Naive thymus-derived CD8-positive, alpha-beta T cell (primary cell): ENCODE measurements at places on chromosomes 1 and 21. TPM values are rescaled to one million over a fixed set of nuclear protein-coding genes. Genes with fewer than 3 reads are reported as not detected.

GRCh38 chr21:24945910-24946309 is 661.4 kb downstream of the MRPL39 start:
- no peak for DNase-seq

- DNase-seq = no peak
Measured at GRCh38 chr21:35563885-35564451, 496.4 kb downstream of the SETD4 start.

DNA sequence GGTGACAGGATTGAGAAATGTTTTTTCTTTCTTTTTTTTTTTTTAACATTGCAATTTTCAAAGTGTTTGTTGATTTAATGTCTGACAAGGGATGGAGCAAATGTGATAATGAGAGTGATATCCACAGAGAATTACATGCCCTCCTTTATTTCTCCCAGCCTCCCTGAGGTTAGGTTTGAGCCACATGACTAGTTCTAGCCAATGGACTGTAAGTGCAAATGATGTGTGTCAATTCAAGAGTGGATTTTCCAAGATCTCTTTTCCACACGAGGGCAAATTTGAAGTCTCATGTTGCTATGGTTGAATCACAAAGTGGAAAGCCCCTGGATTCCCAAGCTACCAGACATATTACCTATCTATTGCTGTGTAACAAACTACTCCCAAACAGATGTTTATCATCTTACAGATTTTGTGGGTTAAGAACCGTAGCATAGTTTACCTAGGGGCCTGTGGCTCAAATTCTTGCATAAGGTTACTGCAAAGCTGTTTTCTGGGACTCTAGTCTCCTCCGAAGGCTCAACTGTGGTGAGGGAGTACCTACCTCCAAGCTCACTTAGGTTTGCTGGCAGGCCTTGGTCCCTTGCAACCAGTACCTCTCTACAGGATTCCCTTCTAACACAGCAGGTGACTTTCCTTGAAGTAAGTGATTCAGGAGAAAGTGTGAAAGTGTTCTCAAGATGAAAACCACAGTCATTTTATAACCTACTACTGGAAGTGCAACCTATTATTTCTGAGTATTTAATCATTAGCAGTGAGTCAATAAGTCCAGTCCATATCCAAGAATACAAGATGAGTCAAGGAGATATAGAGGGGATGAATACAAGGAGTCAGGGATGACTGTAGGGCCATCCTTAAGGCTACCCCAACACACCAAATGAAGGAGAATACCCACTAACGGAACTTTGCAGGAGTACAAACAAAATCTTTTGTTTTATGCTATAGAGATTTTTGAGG is 533.6 kb downstream of the PTPRC start:
- DNase-seq = no peak

DNA sequence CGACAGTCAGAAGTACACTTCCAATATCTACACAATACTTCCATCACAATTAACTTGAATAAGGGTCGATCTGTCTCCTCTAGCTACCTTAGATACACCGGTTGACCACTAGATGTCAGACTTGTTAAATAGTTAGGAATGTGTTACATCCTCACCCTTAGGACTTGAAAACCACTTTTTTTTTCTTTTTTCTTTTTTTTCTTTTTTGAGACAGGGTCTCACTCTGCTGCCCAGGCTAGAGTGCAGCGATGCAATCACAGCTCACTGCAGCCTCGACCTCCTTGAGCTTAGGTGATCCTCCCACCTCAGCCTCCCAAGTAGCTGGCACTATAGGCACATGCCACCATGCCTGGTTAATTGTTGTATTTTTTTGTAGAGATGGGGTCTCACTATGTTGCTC is 120.4 kb upstream of the GREM2 start:
- DNase-seq = no peak

DNA sequence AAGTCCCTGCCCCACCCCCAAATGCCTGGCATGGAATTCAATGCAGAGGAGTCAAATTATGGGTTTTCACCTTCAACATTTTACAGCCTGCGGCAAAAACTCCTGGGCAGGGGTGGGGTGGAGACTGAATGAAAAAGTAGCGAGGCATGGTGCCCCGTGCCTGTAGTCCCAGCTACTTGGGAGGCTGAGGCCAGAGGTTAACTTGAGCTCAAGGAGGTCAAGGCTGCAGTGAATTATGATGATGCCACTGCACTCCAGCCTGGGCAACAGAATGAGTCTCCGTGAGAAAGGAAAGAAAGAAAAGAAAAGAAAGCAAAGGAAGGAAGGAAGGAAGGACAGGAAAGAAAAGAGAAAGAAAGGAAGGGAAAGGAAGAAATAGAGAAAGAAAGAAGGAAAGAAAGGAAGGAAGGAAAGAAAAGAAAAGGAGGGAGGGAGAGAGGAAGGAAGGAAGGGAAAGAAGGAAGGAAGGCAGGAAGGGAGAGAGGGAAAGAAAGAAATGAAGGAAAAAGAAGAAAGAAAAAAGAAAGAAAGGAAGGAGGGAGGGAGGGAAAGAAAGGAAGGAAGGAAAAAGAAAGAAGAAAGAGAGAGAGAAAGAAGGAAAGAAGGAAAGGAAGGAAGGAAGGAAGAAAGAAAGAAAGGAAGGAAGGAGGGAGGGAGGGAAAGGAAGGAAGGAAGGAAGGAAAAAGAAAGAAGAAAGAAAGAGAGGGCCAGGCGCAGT is 11.1 kb downstream of the LEMD1 start:
- no peak for DNase-seq

DNA sequence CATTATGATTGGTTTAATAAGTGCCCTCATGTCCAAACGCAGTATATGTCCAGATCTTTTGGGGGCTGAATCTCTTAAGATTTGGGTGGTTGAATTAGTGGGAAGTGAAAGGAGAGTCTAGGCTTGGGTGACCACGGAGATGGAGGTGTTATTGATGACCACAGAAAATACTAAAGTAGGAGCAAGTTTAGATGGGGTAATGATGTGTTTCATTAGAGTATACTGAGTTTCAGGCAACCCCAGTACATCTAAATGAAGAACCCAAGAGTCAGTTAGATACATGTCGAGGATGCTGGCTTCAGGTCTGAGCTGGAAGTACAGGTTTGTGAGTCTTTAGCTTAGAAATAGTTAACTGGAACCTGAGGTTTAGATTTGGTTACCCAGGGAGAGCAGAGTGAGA is 6.5 kb upstream of the ZZZ3 start:
- no peak for DNase-seq

- DNase-seq = peak; percentile 44
Measured at GRCh38 chr1:202184750-202185460, 8.7 kb upstream of the LGR6 start.

DNA sequence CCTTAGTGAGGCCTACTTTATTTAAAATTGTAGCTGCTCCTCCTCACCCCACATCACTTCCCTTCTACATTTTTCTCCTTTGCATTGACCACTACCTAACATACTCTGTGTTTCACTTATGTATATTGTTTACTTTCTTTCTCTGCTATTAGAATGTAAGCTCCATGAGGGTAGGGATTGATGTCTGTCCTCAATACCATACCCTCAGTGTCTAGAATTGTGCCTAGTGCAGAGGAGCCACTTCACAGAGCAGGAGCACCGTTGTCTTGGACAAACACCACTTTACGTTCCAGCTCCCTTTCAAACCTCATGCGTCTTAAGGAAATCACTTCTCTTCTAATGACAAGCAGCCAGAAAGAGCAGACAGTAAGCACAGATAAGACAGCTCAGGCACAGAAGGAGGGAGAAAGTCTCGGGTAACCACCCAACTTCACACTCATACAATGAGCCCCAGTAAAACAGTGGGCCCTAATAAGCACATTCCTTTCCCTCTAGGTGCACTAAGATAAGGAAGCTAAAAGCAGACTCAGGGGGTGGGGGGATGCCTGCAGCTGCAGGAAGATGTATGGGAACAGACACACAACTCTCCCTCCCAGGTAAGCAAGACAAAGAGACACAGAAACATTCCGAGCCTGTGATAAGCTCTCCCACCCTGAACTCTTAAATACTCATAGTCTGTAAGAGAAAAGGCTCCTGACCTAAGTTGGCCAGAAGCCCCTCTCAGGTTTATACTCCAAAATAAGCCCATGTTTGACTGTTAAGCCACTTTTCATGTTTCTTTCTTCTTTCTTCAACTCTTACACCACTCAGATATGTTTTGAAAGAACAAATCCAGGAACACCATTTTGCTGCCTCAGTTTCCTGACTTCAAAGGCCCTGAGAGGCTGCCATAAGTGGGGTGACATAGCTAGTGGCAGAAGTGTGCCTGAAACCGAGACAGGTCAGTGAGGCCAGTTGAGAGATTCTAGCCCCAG is 7.1 kb upstream of the PLEKHM2 start:
- no peak for DNase-seq

GRCh38 chr1:28775121-28775942 is 36.6 kb upstream of the OPRD1 start:
- peak; percentile 63 for DNase-seq

GRCh38 chr1:223504741-223505140 is 111.5 kb downstream of the CCDC185 start:
- no peak for DNase-seq

- DNase-seq = no peak
Measured at GRCh38 chr1:226525750-226526149, 22.8 kb upstream of the STUM start.

- DNase-seq = peak; percentile 72
Measured at GRCh38 chr1:25556791-25557476, 13.5 kb downstream of the LDLRAP1 start.

- DNase-seq = no peak
Measured at GRCh38 chr1:93740601-93741031, 59.0 kb upstream of the BCAR3 start.

GRCh38 chr1:178417858-178418257 is 78.9 kb downstream of the CLEC20A start:
- no peak for DNase-seq

DNA sequence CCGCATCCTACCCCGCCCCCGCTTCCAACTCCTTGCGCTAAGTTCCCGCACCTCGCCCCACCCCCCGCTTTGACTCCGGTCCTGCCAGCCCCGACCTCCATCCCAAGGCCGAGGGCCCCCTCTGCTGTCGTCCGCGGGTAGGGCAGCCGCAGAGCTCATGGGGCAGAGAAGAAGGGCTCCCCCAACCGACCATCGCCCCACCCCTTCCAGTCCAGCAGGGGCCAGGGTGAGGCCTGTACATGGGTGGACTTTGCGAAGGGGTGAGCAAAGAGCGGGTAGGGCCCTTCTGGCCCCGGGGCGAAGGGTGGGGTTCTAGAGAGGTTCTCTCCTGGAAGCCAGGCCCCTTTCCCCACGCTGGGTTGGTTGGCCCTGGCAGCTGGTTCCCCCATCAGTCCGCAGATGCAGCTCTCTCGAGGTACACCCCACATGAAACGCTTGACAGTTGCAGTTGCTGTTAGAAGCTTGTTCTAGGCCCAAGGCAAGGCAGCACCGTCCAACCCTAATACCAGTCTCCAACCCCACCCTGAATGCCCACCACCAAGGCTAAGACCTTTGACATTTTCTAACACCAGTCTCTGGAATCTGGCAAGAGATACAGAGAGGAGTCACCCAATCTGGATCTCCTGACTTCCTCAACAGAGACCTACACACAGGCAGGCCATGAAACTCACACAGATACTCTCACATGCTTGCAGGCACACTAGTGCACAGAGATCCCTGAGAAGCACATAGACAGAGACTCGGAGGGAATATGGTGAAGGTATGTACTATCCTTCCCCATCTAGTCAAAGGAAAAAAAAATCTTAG is 25.3 kb upstream of the ADGRB2 start:
- DNase-seq = peak; percentile 91

- DNase-seq = no peak
Measured at GRCh38 chr1:87194856-87195255, 133.8 kb upstream of the LMO4 start.

DNA sequence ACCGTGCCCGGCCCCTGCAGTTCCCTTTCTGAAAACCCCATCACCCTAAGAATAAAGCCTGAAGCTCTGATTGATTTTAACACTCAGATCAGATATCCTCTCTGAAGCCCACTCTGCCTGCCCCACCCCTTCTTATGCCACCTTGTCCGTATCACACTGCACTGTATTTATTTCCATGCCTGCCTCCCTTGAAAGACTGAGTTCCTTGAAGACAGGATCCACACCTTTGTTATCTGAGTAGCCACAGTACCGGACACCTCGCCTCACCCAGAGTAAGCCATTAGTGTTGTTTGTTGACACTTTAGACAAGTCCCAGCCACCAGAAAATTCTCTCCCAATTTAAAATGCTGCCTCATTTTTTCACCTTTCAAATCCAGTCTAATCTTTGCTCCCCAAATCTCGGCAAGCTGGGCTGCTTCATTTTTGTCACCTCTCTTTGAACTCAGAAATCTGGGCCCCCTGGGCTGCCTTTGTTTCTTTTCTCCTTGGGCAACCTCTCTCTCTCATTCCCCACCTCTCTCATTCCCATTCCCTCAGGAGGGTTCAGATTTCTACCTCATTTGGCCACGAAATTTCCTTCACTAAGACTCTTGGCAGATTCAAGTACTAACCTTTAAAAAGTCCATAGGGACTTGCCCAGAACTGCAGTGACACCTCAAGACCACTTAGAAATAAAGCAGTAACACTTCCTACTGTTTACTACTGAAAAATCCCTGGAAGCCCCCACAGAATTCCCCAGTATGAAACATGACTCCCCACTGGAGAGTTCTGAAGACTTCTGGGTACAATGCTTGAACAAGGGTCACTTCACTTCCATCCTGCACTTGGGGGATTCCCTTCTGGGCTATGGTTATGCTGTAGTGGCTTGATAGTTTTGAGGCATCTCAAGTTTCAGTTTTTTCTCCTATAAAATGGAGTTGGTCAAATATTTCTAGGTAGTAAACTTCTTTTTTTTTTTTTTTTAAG is 8.7 kb upstream of the PPP1R15B start:
- DNase-seq = no peak

DNA sequence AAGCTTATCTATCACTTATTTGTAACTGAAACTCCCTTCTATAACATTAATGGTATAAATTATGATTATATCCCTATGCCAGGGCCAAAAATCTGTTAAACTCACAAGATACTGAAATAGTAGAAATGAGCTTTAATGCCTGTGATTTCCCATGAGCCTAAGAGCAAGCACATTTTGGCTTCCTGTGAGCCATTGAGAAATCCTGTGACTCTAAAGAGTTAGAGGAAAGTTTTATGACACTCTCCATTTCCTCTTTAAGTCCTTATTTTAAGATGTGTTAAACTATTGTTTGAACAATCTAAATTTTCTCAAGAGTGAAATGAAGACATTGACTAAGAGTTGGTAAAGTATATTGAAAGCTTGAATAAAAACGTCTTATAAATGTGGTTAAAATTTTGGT is 45.6 kb downstream of the SUCO start:
- DNase-seq = no peak

- DNase-seq = no peak
Measured at GRCh38 chr21:31190516-31190915, 152.2 kb upstream of the KRTAP19-8 start.

- DNase-seq = no peak
Measured at GRCh38 chr1:28510970-28511440, 5.2 kb downstream of the RCC1 start.

- DNase-seq = no peak
Measured at GRCh38 chr1:164912290-164912689, 353.3 kb downstream of the PBX1 start.

GRCh38 chr1:24915816-24916602 is 14.1 kb downstream of the RUNX3 start:
- DNase-seq = no peak

FCGR3B gene
- not detected for total RNA-seq

AGT gene
- total RNA-seq = not detected

JAM2 gene
- 0.19 TPM for total RNA-seq

NRDC gene
- total RNA-seq = 145 TPM

IL20 gene
- total RNA-seq = not detected

TCHHL1 gene
- not detected for total RNA-seq

WNT9A gene
- not detected for total RNA-seq

SPRR2D gene
- total RNA-seq = not detected

S100A8 gene
- not detected for total RNA-seq

KCNQ4 gene
- total RNA-seq = 0.18 TPM

ADCY10 gene
- total RNA-seq = 0.41 TPM

CRABP2 gene
- 2.9 TPM for total RNA-seq

TRNP1 gene
- not detected for total RNA-seq

TFF2 gene
- total RNA-seq = not detected

LMOD1 gene
- not detected for total RNA-seq

ZBTB8A gene
- total RNA-seq = not detected
